DMS79 treated with DMSO at 0.1 percent for 48 hours (cell line): ENCODE measurements at places on chromosomes 16 and 17.

- no peak for DNase-seq
Measured at GRCh38 chr16:85146922-85147651, 34.8 kb upstream of the CIBAR2 start.

DNA sequence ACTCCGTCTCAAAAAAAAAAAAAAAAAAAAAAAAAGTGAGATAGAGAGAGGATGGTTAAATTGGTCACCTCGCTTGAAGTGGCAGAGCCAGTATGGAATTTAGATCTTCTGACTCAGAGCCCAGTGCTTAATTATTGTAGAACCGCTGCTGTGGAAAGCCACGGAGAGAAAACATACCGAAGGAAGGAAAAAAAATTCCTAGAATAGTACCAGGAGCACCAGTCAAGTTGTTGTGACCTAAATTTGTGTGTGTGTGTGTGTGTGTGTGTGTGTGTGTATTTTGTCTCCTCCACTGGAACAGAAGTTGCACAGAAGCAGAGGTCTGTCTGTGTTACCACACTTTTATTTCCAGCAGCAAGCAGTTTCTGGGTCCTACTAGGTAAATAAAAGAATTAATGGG, 10.6 kb upstream of the NUP85 start:
- DNase-seq = no peak

- DNase-seq = no peak
Measured at GRCh38 chr17:78357672-78358537, 2.0 kb downstream of the SOCS3 start.

GRCh38 chr16:68401871-68402747, 46.2 kb downstream of the SMPD3 start:
- no peak for DNase-seq

- no peak for DNase-seq
Measured at GRCh38 chr17:30956764-30957374, 14.0 kb upstream of the RNF135 start.

DNA sequence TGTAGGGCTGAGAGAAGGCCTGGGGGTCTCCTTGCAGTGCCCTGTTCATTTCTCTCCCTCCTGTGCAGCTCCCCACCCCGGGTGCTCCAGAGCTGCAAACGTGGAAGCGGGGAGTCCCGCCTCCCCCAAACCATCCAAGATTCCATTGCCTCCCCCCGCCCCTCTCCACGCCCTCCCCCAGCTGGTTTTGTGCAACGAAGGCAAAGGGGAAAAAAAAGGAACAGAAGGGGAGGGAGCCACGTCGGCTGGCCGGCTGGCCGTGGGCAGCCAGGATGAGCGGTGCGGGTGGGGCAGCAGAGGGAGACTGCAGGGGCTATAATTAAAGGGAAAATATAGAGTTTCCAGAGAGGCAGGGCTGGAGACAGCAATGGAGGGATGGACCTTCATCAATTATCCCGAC, 1.7 kb upstream of the COL1A1 start:
- DNase-seq = no peak

- no peak for DNase-seq
Measured at GRCh38 chr17:43142153-43142552, 17.0 kb upstream of the BRCA1 start.

GRCh38 chr16:86918637-86919036, 340.3 kb downstream of the FOXL1 start:
- no peak for DNase-seq

GRCh38 chr16:57859331-57859730, 57.0 kb upstream of the KIFC3 start:
- DNase-seq = no peak

- DNase-seq = no peak
Measured at GRCh38 chr16:82157836-82158235, 12.2 kb downstream of the MPHOSPH6 start.

DNA sequence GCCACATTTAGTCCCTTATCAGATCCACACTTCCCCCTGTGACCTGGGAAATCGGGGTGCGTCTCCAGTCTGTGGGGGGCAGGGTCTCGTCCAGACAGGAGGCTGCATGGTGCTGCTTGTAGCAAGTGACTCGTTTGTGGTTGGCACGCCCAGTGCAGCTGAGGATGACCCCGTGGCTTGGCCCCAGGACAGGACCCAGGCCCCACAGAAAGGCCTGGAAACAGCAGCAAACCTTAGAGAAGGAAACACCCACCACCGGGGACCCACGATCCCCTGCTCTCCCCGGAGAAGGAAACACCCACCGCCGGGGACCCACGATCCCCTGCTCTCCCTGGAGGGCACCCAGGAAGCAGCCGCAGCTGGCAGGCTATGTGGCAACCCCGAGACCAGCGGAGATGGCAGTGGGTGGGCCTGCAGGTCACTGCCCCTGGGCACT, 8.2 kb upstream of the C16orf95 start:
- no peak for DNase-seq

- no peak for DNase-seq
Measured at GRCh38 chr16:70687102-70687511, 1.3 kb upstream of the MTSS2 start.

DNA sequence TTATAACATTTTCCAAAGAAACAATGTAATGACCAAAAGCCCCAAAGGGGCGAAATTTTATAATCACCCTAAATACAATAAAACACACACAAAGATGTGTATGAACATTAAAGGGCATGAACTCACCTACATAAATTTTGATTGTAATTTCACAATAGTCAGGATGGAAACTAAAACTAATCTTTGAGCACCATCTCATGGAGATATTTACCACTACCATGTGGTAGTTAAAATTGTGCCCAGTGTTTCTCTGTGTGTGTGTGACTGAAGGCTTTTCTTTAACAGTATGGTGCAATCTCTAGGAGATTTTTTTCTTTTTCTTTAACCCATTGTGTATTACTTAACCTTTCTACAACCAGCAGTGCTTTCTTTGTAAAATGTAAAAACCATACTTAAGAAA, 19.7 kb upstream of the MEIOC start:
- peak; percentile 11 for DNase-seq

- DNase-seq = no peak
Measured at GRCh38 chr16:66706506-66706880, 9.9 kb upstream of the CMTM4 start.

- no peak for DNase-seq
Measured at GRCh38 chr17:82118815-82119380, 20.9 kb upstream of the FASN start.

DNA sequence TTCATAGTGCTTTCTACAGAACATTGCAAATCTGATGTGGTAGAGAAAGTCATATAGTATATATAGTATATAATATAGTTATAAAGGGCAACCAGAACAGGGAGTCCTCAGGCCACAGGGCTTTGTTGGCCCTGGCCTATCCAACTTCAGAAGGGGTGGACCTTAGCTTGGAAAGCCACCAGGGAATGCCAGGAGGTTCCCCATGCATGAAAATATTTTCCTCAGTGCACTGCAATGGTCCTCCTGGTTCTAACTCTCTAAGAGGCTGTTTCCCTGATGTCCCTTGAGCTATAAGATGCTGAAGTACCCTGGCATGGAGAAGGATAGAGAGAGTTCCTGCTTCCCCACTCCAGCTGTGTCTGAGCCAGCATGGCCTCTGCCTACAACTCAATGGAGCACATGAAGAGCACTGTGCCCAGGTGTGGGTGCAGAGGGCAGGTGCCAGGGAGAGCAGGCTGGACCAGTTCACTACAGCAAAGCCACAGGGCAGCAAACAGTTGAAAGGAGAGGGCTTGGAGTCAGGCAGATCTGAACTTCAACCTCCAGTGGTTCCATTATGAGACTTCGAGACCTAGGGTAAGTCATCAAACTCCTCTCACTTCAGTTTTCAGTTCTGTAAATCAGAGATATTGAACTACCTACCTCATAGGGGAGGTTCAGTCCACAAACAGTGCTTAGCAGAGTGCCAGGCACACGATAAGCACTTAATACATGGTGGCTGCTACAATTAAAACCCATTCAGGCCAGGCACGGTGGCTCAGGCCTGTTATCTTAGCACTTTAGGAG, 183.1 kb downstream of the SALL1 start:
- DNase-seq = no peak

- no peak for DNase-seq
Measured at GRCh38 chr17:63463771-63464170, 13.1 kb upstream of the ACE start.

DNA sequence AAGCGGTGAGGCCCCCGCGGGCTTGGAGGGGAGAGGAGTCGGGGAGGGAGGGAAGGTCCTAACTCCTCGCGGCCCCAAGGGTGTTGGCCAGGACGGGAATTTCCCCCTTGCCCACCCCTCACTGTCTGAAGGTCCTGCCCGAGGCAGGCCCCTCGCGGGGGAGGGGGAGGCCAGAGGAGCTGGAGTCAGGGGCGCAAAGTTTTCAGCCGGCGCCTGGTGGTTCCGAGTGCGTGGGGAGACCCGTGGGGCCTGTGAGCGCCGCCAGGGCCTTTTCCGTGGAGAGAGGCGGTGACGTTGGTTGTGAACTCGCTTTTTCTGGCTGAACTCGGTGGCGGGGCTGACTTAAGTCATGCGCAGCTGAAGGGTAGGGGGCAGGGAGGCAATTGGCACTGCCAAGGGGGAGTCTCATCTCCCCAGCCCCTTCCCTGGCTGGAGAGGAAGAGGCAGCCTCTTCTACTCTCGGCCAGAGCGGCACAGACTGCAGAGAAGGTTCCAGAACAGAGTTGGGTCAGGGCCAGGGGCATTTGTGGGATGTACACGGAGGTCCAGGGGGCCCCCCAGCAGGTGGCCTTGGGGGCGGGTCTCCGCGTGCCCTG, 1.5 kb downstream of the CACNA1H start:
- DNase-seq = no peak

DNA sequence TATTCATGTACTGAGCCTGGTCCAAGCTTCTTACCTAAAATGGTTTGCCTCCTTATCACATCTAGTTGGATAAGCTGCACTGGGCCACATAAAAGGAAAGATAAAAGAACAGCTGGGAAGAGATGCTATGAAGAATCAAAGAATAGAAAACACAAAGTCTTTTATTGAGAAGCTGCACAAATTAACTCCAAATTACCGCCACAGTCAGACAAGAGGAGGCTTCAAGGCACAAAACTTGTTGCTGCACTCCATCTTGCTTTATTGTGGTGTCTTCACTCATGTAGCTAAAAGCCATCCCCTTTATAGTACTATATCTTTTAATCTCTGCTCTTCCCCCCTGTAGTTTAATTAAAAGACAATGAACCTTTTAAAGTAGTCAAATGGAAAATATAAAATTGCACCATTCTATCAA, 330.6 kb upstream of the PMFBP1 start:
- no peak for DNase-seq

DNA sequence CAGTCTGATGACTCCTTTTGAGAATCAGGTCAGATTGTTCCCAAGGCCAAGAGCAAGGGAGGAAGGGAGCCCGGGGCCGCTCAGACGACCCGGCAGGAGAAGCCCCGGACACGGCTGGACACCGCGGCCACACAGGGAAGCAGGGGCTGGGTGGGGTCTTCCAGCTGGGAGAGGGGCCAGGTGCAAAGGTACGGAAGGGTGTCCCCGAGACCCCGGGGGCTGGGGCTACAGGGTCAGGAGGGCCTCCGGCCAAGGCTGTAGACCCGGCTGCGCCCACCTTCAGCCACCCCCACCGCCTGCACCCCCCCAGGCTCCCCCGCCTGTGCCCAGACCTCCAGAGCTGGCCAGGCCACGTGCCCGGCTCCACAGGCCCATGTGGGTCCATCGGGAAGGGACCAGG, 21.9 kb upstream of the C1QTNF8 start:
- DNase-seq = no peak

- DNase-seq = no peak
Measured at GRCh38 chr16:8571061-8571596, 19.2 kb downstream of the TMEM114 start.

- no peak for DNase-seq
Measured at GRCh38 chr16:7887316-7887715, 554.7 kb downstream of the RBFOX1 start.

GRCh38 chr17:2054512-2055291, at the start of gene HIC1:
TSS of gene HIC1 (plus strand) at chr17:2055103. CDS start at chr17:2056691, 1,588 bp downstream.
- peak; percentile 58 for DNase-seq

- no peak for DNase-seq
Measured at GRCh38 chr17:83196024-83196365, 116.6 kb downstream of the METRNL start.

GRCh38 chr17:41338961-41339485, 11.6 kb downstream of the KRT33A start:
- DNase-seq = peak; percentile 74

GRCh38 chr16:17628983-17629382, 158.2 kb upstream of the XYLT1 start:
- DNase-seq = no peak

DNA sequence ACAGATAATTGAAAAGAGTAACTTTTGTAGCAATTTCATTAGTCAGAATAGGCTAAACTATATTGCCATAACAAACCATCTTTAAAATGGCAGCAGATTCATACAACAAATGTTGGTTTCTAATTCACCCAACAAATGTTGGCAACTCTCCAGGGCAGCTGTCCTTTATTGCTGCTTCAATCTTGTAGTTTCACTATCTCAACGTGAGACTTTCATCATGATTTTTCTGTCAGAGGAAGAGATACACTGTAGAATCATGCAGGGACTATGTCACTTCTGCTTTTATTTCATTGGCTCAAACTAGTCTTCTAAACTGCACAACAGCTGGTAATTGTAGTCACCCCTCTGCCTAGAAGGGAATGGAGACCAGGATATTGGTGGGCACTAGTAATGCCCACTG, 174.2 kb downstream of the TANC2 start:
- no peak for DNase-seq

- no peak for DNase-seq
Measured at GRCh38 chr16:53018834-53019416, 33.8 kb downstream of the CHD9NB start.

DNA sequence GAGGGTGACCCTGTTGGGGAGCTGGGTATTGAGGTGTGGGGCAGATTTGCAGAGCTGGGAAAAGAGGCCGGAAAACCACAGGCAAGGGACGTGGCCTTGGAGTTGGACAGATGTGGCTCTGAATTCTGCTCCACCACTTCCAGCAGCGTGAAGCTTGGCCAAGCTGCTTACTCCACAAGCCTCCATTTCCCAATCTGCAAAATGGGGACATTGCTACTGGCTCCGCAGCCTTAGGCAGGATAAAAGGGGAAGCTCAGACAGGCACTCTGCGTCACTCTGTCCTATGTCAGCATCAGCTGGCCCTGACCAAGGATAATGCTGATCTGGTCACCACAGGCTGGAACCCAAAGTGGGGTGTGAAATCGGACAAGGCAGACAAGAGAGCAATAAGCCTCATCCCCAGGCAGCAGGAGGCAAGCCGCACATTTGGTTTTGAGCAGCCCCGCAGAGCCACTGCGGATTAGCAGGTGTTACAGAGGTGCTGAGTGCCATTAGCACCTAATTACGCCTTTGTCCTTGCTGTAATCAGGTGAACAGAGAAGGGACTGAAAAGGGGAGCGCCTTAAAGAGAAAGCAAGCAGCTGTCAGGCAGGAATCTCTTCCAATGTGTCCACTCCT, 54.8 kb downstream of the SDK2 start:
- no peak for DNase-seq

GRCh38 chr17:82107341-82107860, 9.4 kb upstream of the FASN start:
- DNase-seq = no peak

DNA sequence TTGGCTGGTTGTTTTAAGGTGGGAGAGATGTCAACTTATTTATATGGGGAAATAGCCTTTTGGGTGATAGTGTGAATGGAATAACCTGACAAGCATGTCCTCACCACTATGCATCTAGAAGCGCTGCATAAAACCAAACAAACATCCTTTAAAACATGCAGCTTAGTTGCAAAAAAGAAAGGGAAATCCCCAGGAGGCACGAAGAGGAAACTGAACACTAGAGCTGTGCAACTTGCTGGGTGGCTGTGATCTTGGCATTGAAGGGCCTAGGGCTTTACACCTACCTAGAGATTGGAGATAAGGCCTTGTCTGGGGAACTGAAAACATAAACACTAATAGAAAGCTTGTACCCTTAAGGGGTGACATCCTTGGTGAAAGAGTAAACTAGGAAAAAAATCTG, 7.3 kb downstream of the C16orf54 start:
- no peak for DNase-seq
